ENCODE measurements at places on chromosomes 4 and X. TPM values are rescaled to one million over a fixed set of nuclear protein-coding genes. Genes with fewer than 3 reads are reported as not detected.

- DNase-seq: no peak
- H3K27me3 ChIP-seq: no peaks in the 10 kb centered on the region
- peaks cover 66% of the 10 kb centered on the region for H3K36me3 ChIP-seq
- no peak overlapping the region for H3K27ac ChIP-seq
Measured at GRCh38 chrX:16852617-16853179, 17.5 kb downstream of the RBBP7 start.

PDE5A gene
- total RNA-seq: 24.2 TPM

- H3K27ac ChIP-seq: no peak overlapping the region
- H3K4me3 ChIP-seq: no peak overlapping the region
- H3K27me3 ChIP-seq: peaks cover 5% of the 10 kb centered on the region
- DNase-seq: no peak
- no peaks in the 10 kb centered on the region for H3K4me1 ChIP-seq
Measured at GRCh38 chr4:54315561-54316538, 86.8 kb downstream of the PDGFRA start.

TEX11 gene
- total RNA-seq: not detected

DNA sequence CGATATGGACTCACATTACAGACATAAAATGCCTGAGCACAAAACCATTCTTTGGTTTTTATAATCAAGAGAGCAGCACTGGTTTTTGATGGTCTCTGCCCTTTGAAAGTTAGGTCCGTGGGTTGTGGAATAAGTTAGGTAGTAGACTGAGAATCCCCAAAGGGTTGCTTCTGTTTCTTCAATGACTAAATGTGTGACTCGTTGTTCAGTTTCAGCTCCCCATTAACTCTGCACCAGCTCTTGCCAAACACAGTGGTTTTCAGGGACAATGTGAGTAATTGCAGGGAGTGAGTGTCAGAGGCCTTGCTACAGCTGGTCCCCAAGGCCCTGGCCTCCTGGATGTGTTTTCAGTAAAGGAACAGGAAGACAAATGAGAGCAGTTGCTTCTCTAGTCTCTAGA, 24.8 kb downstream of the SMIM20 start:
- no peaks in the 10 kb centered on the region for H3K36me3 ChIP-seq
- H3K27ac ChIP-seq: no peak overlapping the region
- no peak for DNase-seq
- peaks cover 2% of the 10 kb centered on the region for H3K27me3 ChIP-seq

- no peaks in the 10 kb centered on the region for H3K36me3 ChIP-seq
- no peak overlapping the region for H3K4me3 ChIP-seq
- peaks cover 5% of the 10 kb centered on the region for H3K4me1 ChIP-seq
- H3K27ac ChIP-seq: no peak overlapping the region
- H3K27me3 ChIP-seq: peaks cover 2% of the 10 kb centered on the region
Measured at GRCh38 chr4:10336471-10336870, 120.8 kb downstream of the ZNF518B start.

GRCh38 chrX:150035531-150035930, 97.2 kb upstream of the EOLA2 start:
- H3K4me3 ChIP-seq: no peak overlapping the region
- H3K27me3 ChIP-seq: no peaks in the 10 kb centered on the region
- DNase-seq: no peak
- H3K36me3 ChIP-seq: no peaks in the 10 kb centered on the region
- no peaks in the 10 kb centered on the region for H3K4me1 ChIP-seq
- no peak overlapping the region for H3K27ac ChIP-seq

GRCh38 chrX:47187106-47187677, 6.4 kb upstream of the UBA1 start:
- H3K36me3 ChIP-seq: peaks cover 12% of the 10 kb centered on the region
- H3K27ac ChIP-seq: no peak overlapping the region
- H3K27me3 ChIP-seq: no peaks in the 10 kb centered on the region
- H3K4me3 ChIP-seq: no peak overlapping the region
- peaks cover 3% of the 10 kb centered on the region for H3K4me1 ChIP-seq

GRCh38 chr4:94669672-94670664, 87.8 kb upstream of the BMPR1B start:
- peaks cover 38% of the 10 kb centered on the region for H3K4me1 ChIP-seq
- peaks cover 5% of the 10 kb centered on the region for H3K27me3 ChIP-seq
- no peak overlapping the region for H3K4me3 ChIP-seq

DNA sequence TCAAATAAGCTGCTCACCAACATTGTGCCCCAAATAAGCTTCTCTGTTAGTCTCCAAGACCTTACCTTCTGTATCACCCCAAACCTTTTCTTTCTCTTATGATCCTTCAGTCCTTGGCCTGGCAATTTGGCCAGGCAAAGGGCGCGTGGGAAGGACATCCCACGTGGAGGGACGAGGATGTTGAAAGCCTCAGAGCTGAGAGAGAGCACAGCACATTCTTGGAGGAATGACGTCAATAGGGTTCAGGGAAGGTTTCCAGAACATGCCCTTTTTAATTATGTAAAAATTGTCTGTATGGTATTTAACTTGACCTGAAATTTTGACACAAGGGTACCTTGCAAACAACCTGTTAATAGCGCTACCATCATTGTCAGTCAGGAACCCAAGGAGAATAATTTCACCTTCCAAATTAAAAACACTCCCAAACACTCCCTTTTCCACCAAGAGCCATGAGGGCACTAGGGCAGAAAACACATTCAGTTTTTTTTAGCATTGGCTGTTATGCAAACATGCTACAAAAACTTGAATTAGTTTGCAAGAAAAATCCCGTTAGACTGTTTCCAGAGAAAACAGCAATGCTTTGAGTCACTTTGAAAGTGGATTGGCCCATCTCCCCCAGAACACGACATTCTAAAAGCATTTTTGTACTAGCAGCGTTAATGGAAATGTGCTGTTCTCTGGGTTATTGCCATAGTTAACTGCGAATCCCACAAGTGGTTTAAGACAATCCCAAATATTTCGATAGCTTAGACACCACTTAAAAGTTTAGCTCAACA, 183.2 kb upstream of the PUDP start:
- no peak overlapping the region for H3K4me3 ChIP-seq
- peaks cover 6% of the 10 kb centered on the region for H3K36me3 ChIP-seq
- no peak overlapping the region for H3K27ac ChIP-seq
- no peaks in the 10 kb centered on the region for H3K4me1 ChIP-seq

DNA sequence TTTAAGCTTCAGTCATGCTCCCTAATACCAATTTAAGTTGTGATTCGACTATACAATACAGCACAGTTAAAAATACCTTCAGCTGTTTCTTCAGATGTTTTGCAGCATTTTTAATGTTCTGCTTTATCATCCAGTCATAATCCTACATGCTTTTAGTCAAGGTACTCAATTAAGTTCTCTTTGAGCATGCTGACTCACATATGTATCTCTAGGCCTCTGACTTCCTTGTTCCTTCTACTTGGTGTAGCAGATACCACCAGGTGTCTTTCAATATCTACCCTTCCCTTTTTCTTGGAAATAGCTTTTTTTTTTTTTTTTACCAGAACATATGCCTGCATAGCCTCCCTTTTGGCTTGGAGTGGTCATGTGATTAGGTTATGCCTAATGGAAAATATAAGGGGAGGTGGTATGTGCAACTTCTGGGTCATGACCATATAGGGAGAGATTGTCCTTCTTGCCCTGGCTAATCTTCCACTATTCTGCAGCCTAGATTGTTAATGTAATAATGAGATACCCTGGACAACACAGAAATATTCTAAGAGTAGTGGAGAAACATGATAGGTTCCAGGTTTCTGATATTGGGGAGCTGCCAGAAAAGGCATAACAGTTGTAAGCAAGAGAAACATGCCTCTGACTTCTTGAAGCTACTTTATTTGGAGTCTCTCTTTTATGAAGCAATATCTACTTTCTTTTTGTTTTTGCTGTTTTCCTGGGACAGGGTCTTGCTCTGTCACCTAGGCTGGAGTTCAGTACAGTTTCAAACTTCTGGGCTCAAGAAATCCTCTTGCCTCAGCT, 737.2 kb upstream of the SLIT2 start:
- H3K4me3 ChIP-seq: no peak overlapping the region
- H3K36me3 ChIP-seq: no peaks in the 10 kb centered on the region
- no peaks in the 10 kb centered on the region for H3K27me3 ChIP-seq
- H3K4me1 ChIP-seq: peaks cover 9% of the 10 kb centered on the region

DNA sequence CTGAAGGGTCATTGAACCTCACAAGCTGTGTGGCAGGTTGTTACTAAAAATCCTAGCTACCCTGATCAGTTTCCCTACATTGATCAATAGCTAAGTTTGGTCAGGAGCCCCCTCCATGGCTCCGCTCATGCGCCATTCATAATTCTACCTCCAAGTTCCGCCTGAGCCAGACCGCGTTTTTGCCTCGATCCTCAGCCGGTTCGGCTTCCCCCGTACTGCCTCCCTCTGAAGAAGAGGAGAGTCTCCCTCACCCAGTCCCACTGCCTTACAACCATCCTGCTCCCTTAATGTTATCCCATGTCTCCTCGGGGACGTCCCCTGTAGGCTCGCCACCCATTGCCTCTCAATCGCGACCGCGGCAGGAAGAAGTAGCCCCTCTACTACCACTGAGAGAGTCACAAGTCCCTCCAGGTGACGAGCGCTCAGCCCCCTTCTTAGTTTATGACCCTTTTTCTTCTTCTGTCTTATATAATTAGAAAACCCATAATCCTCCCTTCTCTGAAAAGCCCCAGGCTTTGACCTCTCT, 158.2 kb downstream of the DEFB131A start:
- H3K4me1 ChIP-seq: peaks cover 28% of the 10 kb centered on the region
- peak overlapping the region; percentile 62 for H3K27ac ChIP-seq
- no peaks in the 10 kb centered on the region for H3K36me3 ChIP-seq
- H3K27me3 ChIP-seq: peaks cover 7% of the 10 kb centered on the region

WDR17 gene
- 2.7 TPM for total RNA-seq

DNA sequence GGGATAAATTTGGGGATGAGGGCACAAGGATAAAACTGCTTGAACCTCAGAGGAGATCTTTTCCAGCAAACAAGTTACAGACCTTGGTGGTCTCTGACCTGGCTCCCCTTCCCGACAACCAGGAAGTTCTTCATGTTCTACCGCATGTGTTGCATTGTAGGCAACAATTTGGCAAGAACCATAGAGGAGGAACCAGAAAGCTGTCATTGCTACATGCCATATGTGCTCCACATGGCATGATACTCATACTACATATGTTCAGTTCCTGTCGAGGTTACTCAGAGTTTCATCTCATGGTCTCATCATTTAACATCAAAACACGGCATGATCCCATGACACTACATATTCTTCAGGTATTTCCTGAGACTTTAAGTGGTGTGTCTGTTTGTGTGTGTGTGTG, 235.9 kb downstream of the OR13H1 start:
- no peak overlapping the region for H3K27ac ChIP-seq
- no peak overlapping the region for H3K4me3 ChIP-seq
- peaks cover 60% of the 10 kb centered on the region for H3K36me3 ChIP-seq
- no peak for DNase-seq
- no peaks in the 10 kb centered on the region for H3K27me3 ChIP-seq

ZCCHC12 gene
- total RNA-seq: 2.1 TPM

GRCh38 chr4:77905651-77906263, 43.1 kb downstream of the MRPL1 start:
- peaks cover 24% of the 10 kb centered on the region for H3K36me3 ChIP-seq
- no peak overlapping the region for H3K27ac ChIP-seq
- no peak overlapping the region for H3K4me3 ChIP-seq
- H3K27me3 ChIP-seq: no peaks in the 10 kb centered on the region

- H3K36me3 ChIP-seq: no peaks in the 10 kb centered on the region
- H3K4me1 ChIP-seq: no peaks in the 10 kb centered on the region
- DNase-seq: no peak
- peaks cover 23% of the 10 kb centered on the region for H3K27me3 ChIP-seq
Measured at GRCh38 chr4:94728056-94728766, 29.5 kb upstream of the BMPR1B start.

RRH gene
- 0.29 TPM for total RNA-seq

USP51 gene
- 5.1 TPM for total RNA-seq

DNA sequence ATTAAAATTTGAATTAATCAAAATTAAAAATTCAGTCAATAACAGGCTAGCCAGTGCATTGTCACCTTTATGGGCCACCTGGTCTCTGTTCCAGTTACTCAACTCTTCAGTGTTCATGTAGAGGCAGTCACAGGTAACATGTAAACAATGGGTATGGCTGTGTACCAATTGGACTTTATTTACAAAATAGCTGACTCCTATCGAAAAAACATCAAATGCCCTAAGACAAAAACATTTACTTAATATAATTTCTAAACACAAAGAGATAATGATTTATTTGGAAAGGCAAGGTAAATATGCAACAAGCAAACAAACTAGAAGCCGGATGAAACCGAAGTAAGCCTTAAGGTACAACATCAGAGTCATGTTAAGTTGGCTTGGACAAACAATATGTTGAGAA, 8.8 kb downstream of the TMEM150C start:
- no peak overlapping the region for H3K27ac ChIP-seq
- H3K4me3 ChIP-seq: no peak overlapping the region
- no peaks in the 10 kb centered on the region for H3K36me3 ChIP-seq

GRCh38 chr4:54571293-54572151, 86.2 kb upstream of the KIT start:
- H3K27me3 ChIP-seq: peaks cover 2% of the 10 kb centered on the region
- no peak overlapping the region for H3K27ac ChIP-seq
- peaks cover 3% of the 10 kb centered on the region for H3K4me1 ChIP-seq
- no peak overlapping the region for H3K4me3 ChIP-seq
- no peak for DNase-seq
- no peaks in the 10 kb centered on the region for H3K36me3 ChIP-seq

ADH7 gene
- total RNA-seq: not detected

- no peak overlapping the region for H3K4me3 ChIP-seq
- no peaks in the 10 kb centered on the region for H3K36me3 ChIP-seq
- no peak overlapping the region for H3K27ac ChIP-seq
- no peaks in the 10 kb centered on the region for H3K27me3 ChIP-seq
- no peak for DNase-seq
Measured at GRCh38 chrX:128078545-128078944, 26.3 kb upstream of the ACTRT1 start.

GRCh38 chrX:151754641-151755215, 20.2 kb downstream of the CNGA2 start:
- H3K27me3 ChIP-seq: peaks cover 5% of the 10 kb centered on the region
- no peak overlapping the region for H3K4me3 ChIP-seq
- peaks cover 18% of the 10 kb centered on the region for H3K4me1 ChIP-seq
- H3K36me3 ChIP-seq: no peaks in the 10 kb centered on the region
- DNase-seq: no peak
- H3K27ac ChIP-seq: peak overlapping the region; percentile 54
